Spinal cord (tissue), 10 donors: ENCODE measurements at places on chromosomes 7 and 10.

DNA sequence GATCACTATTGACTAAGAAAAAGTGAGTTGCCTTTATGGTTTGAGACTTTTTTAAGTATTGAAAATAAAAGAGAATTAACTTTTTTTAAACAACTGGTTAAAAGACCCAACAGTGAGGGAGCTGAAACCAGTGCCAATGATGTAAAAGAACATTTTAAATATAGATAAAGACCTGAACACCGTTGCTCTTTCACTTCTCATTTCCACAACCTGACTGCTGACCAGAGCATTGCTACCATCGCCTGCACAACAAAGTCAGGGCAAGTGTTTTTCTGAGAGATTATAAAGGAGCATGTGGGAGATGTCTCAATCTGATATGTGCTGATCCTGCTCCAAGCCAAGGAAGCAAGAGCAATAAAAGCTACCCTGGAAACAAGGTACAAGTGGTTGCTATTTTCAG, 34.7 kb downstream of the IMMP2L start:
- no peak for DNase-seq

- DNase-seq: no peak
These were observed 2.2 kb downstream of the BBIP1 start for GRCh38 chr10:110916554-110917346.

GRCh38 chr10:3723766-3724165, 61.2 kb downstream of the KLF6 start:
- no peak for DNase-seq

DNA sequence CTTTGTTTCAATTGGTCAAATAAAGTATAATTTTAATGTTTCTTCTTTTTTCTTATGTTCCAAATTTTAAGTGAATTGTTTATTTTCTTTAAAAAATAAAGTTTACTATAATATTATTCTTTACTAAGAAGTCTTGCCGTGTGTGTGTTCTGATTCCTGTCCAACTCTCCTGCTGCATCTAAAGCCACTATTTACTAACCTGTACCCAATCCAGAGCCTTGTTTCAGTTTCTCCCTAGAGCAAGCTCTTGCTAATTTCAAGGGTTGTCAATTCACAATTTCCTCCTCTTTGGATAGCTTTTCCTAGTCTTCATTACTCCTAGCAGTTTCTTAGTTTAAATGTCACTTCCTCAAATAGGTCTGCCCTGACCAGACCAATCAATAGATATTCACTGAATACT, 314.9 kb upstream of the SEMA3A start:
- no peak for DNase-seq

DNA sequence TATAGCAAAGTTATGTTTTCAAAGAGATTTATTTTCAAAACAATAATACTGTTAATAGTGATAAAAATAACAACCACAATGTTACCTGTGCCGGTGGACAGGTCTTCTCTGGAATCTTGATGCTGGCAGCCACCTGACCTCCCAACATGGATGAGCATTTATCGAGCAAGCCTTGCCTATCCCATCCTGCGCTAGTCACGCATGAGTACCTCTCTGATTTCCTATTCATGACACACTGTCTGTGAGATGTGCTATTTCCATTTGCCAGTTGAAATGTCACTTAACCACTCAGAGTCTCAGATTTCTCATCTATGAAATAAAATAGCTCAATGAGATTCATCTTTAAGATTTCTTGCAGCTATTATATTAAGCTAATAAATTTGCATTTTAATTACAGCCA, 341.2 kb upstream of the VWC2 start:
- no peak for DNase-seq

DNA sequence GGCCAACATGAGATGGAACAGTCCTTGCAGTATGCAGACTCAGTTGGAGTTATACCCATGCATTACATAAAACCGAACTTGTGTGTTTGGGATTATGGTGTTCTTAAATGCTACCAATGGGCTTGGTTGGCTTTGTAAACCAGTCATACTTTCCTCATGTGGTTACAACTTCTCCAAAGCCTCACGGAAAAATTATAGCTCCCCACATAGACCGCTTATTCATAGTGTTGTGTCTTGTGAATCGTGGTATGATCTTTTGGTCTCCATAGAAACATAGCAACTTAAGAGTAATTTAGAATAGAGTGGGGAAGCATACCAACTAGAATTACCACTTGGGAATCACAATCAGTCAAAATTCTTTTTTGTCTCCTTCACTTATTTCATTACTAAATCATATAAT, 112.3 kb upstream of the FZD1 start:
- DNase-seq: no peak

- DNase-seq: no peak
These were observed 41.6 kb downstream of the SH2D4B start for GRCh38 chr10:80579181-80579763.

- DNase-seq: no peak
These were observed 52.0 kb downstream of the KLRG2 start for GRCh38 chr7:139431459-139431858.

- DNase-seq: no peak
These were observed 141.9 kb downstream of the RNF133 start for GRCh38 chr7:122556873-122557542.

GRCh38 chr7:101241015-101241363, 3.4 kb upstream of the CLDN15 start:
- no peak for DNase-seq

- DNase-seq: peak; percentile 4
These were observed 337.8 kb upstream of the TEX47 start for GRCh38 chr7:89133357-89133756.

DNA sequence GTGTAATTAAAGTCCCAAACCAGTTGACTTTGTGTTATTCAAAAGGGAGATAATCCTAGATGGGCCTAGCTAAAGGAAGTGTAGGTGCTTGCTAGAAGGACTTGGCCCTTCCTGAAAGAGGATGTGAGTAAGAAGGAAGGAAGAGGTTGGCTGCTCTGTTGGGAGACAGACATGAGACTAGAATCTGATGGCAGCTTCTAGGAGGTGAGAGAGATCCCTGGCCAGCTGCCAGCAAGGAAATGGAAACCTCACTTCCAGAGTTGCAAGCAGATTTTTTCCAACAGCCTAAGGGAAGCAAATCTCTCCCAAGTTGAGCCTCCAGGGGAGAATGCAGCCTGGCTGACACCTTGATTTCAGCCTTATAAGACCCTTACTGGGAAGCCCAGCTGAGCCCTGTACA, 368.4 kb upstream of the ZMIZ1 start:
- no peak for DNase-seq

- no peak for DNase-seq
These were observed 53.1 kb upstream of the NKX6-2 start for GRCh38 chr10:132839061-132839460.

DNA sequence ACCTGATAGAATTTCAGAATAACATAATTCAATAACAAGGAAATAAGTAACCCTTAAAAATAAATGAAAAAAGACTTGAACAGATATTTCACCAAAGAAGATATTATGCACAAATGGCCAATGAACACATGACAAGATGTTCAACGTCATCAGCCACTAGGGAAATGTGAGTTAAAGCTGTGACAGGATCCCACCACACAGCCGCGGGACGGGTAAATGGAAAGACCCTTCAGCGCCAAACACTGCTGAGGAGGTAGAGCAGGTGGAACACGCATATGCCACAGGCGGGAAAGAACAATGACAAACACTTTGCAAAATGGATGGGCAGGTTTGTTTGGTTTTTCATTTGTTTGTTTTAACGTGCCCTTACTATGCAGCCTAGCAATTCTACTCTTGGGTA, 86.1 kb upstream of the RNF32 start:
- DNase-seq: no peak

DNA sequence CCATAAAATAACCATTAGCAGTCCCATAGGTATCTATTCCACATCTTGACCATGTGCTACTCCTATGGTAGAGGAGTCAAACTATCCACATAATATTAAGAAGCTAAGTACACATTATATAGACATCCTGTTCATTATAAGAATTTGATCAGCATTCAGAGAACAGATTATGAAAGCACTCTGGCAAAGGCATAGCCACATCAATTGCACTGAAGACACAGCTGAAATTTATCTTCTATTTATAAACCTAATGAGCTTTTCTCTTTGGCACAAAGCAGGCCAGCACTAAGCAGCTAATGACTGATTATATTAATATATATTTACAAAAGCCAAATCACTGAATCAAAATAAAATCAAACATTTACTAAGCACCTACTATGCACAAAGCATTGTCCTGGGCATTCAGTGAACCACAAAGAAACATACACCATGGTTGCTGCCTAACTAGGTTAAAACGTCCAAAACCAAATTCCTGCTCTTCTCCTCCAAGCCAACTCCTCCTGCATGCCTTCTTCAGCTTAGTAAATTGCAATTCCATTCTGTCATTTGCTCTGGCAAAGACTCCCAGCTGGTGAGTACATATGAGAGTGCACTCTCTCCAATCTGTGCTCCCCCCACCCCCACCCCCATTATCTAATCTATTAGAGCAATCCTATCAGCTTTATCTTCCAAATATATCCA, 122.6 kb upstream of the ASAH2 start:
- no peak for DNase-seq

DNA sequence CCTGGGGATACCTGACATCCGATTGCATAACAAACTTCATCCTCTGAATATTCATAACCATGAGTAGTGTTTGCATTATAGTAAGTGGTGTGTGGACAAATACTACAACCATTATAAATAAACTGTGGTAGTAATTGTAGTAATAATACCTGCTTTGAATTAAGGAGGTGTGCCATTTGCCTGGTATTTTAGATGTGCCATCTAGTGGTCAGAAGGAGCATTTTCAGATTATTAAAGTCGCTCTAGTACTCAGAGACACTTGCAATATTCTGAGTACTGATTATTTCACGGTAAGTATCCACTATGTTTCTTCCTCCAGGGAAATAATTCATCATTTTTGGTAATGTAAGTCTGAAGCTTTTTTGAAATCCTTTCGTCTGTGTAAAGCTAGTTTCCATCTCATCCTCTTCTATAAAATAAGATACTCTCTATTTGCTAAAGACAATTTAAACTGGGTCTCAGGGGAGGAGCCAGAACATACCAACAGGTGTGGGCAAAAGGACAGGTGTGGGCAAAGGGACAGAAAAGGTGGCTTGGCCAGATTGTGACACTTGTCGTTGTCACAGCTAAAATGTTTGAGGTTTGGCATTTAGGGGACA, 115.3 kb upstream of the WDR11 start:
- no peak for DNase-seq

- no peak for DNase-seq
These were observed 25.9 kb upstream of the GALNT11 start for GRCh38 chr7:151999424-152000090.

GRCh38 chr7:84786073-84786472, 400.8 kb downstream of the SEMA3D start:
- no peak for DNase-seq

DNA sequence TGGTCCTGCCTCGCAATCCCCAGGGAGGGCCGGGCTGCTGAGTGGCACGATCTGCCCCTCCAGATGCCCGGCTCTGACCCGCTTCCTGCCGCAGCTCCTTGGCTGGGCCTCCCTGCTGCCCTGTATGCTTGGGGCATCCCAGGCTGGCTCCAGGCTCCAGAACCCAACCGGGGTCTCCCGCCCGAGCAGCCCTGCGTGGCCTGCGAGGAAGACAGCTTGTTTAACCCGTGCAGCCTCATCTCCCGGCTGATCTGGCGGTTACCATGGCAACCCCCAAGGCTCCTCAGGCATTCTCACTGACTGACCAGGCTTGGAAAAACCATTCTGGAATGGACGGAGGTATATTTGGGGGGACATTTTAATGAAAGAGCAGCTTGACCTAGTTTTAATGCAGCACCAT, 232.4 kb upstream of the MYO3A start:
- DNase-seq: no peak

GRCh38 chr7:81846398-81846797, 76.6 kb upstream of the HGF start:
- DNase-seq: no peak

DNA sequence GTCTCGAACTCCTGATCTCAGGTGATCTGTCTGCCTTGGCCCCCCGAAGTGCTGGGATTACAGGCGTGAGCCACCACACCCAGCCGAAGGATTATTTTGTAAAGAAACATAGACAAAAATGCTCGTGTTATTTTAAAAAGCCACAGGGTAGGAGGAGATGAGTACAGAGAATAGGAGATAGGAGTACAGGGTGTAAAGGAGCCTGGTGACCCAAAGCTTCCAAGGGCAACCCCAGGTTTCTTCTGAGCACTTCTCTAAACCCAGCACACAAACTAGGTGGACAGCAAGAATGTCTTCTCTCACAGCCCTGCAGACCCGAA, 54.7 kb downstream of the ZNF467 start:
- DNase-seq: no peak

- no peak for DNase-seq
These were observed 85.9 kb downstream of the ELFN1 start for GRCh38 chr7:1755783-1756625.

DNA sequence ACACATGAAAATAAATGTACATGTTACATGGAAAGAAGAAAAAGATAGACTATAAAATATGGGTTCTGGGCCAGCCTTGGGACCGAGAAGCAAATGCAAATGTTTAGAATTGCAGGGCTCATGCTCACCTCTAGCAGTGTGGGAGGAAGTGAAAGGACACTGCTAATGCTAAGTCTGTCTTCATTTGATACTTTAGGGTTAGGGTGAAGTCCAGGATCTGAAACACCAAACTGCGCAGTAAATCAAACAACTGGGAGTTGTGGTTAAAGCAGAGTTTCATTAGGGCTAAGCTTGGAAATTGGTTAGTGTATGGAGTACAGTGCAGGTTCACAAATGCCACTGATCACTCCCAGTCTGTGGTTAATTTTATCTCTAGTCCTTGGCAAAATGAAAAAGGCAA, 73.2 kb upstream of the PDK4 start:
- no peak for DNase-seq

- peak; percentile 60 for DNase-seq
These were observed 485.8 kb upstream of the MGMT start for GRCh38 chr10:128981251-128981650.

GRCh38 chr7:125934539-125934938, 1004.9 kb upstream of the POT1 start:
- no peak for DNase-seq

- DNase-seq: no peak
These were observed 66.7 kb upstream of the PITRM1 start for GRCh38 chr10:3239066-3239919.

GRCh38 chr7:144452064-144452463, 48.6 kb upstream of the NOBOX start:
- no peak for DNase-seq

DNA sequence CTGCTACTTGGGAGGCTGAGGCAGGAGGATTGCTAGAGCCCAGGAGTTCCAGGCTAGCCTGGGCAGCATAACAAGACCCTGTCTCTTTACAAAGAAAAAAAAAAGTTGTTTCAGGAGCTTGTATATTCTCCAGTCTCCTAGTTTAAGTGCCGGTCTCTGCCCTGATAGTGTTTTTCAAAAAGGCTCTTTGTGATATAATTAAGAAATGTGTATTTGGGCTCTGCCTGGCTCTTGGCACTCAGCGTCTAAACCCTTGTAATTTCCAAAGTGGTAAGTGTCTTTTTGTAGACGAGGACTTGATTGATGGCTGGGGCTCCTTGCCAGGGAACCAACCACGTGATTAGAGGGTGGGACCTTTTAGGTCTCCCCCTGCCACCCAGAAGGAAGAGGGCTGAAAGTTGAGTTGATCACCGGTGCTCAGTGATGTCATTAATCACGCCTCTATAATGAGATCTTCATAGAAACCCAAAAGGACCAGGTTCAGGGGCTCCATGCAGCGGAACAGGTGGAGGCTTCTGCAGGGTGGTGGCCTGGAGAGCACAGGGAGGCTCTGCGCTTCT, 4.4 kb downstream of the EIF3B start:
- peak; percentile 2 for DNase-seq
